ENCODE measurements at places on chromosomes 7 and 10.

- no peak for DNase-seq
Observed at GRCh38 chr7:98630149-98630548, 13.1 kb downstream of the NPTX2 start.

DNA sequence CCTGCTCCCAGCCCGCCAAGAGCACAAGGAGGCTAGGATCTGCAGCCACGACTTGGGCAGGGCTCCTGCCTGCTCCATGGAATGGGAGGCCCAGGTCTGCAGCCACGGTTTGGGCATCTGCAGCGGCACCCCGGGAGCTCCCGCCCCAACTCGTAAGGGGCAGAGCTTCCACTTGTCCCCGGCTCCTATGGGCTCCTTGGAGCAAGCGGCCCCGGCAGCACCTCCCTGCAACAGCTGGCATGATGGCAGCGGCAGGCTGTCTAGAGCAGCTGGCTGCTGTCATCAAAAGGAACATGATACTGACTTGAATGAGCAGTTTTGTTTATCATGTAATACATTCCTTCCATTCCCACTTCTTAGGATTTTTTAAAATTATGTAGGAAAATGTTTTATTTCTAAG is 684.0 kb upstream of the FOXK1 start:
- no peak for DNase-seq

DNA sequence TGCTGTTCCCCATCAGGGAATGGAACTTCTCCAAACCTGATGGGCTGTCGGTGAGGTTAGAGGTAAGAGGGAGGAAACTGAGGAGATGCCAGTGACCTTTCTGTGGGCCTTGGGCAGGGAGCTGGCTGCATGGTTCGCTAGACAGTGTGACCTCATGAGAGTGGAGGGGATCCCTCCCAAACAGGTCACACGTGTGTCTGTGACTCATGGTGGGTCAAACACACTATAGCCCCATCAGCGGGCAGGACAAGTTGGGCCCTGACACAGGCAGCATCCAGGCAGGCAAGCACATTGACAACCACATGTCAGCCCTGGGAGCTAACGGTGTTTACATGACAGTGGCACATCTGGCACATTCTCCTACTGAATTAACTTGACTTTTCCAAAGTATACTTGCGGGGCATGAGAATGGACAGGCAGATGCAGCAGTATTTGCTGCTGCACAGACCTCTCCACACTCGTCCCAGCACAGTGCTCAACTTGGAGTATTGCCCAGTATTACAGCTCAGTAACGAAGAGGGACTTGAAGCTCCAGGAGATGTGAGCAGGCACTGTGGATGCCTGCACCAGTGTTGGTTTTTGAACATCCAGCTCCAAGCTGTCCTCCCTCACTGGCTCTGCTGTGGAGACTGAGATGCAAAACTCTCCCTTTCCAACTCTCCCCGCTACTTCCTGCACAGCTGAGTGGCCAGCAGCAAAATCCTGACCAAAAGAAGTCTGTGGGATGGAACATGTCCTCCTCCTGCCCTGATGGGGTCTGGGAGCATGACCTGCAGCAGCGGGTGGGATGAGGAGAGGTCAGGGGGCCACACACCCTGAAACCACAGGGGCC is 199.6 kb downstream of the WDR37 start:
- DNase-seq, result no peak

- DNase-seq, result no peak
Observed at GRCh38 chr7:44111761-44112160, 7.6 kb downstream of the AEBP1 start.

- DNase-seq, result no peak
Observed at GRCh38 chr10:60073781-60074656, 167.7 kb upstream of the CCDC6 start.

GRCh38 chr7:25965405-25966123 is 186.4 kb upstream of the NFE2L3 start:
- DNase-seq, result no peak

DNA sequence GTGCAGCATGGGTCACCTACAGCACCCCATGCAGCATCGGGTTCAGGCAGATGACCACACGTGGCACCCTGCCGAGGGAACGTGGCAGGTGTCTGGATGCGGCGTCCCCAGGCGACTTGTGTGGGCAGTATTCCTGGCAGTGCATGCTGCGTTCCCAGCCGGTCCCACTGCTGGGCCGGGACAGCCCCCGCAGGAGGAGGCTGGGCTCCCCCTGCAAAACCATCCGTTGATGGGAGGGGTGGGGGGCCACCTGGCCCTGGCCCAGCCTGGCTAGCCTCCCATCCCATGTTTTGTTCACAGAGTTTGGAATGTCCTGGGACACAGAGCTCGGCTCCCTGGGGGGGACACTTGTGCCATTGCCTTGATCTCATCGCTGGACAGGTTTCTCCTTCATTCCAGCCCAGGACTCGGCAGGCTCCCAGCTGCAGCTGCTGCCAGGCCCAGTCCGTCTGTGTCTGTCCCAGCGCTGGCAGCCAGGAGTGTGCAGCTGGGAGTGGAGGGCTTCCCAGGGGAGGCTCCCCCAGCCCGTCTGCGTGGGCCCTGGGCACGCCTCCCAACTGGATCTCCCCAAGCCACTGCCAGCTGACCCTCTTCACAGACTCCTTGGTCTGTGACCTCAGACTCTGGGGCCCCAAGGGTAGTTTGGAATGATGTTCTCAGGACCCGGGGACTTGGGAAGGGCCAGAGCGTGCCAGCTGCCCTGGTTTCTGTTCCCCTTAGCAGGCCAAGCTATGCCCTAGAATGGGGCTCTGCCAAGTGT is 32.6 kb downstream of the TMEM270 start:
- no peak for DNase-seq

GRCh38 chr7:137895301-137896221 is 48.8 kb upstream of the DGKI start:
- DNase-seq, result no peak

DNA sequence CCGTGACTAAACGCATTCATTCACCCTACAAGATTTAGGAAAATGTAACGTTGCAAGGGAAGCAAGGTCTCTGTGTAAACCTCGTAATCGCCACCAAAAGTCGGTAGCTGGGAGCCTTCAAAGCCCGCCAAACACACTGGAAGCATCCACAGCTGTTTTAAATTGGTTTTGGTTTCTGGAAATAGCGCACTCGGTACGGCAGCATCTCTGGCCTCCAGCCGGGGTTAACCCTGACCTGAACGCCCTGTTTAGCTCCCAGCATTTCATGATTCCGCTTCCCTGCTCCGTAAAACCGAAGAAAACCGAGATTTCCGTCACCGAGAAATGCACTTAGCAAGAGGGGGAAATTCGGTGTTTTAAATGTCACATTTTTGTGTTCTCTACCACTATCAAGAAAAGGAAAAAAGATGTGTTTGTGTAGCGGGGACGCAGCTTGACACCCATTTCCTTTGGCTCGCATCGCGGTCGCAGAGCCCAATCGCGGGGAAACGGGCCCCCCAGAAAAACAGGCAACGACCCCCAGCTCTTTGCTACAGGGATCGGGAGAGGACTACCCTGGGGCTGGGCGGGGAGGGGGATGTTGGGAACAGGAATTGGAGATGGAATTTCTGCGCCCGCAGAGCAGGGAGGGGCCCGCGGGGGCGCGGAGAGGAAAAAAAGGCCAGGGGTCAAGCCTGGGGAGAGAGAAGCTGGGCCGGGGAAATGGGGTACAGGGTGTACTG is 646 bp downstream of the SGCE start:
- DNase-seq, result no peak

GRCh38 chr10:18164093-18164492 is 23.9 kb downstream of the CACNB2 start:
- no peak for DNase-seq

GRCh38 chr7:134870156-134870555 is 90.7 kb downstream of the CALD1 start:
- DNase-seq, result no peak

DNA sequence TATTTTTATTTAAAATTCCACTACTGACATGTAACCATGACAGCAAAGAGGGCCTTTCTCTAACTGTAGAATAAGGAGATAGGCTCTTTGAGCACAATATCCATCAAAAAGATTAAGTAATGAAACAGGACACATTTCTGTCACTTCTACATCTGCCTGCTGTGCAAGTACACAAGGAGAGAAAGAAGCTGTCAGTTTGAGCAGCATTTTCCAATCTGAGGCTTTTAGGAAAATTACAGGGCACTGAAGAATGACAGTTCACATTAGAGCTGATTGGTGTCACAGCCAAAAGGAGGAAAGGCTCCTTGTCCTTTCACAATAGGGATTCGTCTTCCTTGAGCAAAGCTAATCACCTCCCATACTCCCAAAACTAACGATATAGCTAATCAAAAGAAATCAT is 158.8 kb upstream of the TAC1 start:
- DNase-seq, result no peak

- DNase-seq, result no peak
Observed at GRCh38 chr7:13017333-13017857, 330.0 kb downstream of the ARL4A start.

DNA sequence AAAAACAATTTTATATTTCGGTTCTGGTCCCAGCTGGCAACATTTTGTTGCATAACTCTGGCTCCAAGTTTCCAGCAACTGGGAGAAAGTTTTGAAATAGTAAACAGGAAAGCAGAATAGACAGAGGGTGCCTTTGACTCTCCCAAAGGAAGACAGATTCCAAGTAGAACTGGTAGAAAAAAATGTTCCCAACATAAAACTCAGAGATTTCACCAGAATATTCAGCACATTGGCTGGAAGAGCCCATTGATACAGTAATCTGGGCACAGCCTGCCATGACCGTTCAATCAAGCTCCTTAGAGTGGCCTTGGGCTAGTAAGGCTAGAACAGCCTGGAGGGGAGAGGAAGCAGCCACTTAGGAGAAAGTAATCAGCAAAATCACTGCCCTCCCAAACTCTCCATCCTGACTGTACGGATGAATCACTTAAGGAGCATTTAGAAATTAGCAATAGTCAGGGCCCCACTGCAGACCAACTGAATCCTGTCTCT is 120.4 kb downstream of the CUBN start:
- no peak for DNase-seq

DNA sequence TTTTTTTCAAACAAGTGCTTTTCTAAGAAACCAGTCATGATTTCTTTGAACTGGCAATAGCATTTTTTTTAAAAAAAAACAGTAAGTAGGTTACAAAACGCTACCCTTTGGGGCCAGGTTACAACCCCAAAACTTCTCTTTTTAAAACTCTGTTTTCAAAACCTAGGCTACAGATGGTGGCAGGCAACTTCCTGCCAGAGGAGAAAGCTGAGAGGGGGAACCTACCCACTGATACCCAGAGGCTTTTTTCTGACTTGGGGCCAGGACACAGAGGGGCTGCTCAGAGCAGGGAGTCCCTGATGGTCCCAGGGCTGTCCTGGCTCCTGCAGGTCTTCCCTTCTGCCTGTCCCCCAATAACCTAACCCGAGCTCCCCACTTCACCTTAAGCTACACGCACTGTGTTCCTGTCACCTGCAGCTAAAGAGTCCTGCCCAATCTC is 6.9 kb downstream of the STN1 start:
- DNase-seq, result no peak

GRCh38 chr10:85250304-85250703 is 921.9 kb downstream of the CCSER2 start:
- no peak for DNase-seq

DNA sequence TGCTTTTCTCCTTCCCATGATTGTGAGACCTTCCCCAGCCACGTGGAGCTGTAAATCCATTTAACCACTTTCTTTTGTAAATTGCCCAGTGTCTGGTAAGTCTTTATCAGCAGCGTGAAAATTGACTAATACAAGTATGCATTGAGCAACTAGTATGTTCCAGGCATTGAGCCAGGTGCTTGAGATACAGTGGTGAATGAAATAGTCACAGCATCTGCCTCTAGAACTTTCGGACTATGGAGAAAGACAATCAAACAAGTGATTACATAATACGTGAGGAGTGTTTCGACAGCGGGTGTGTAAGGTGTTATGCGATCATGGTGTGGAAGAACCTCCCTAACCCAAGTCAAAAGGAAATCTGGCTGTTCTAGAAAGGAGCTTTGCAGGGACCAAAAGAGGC is 21.6 kb upstream of the NUP205 start:
- no peak for DNase-seq

- DNase-seq, result no peak
Observed at GRCh38 chr10:99521765-99522469, 10.8 kb upstream of the NKX2-3 start.

DNA sequence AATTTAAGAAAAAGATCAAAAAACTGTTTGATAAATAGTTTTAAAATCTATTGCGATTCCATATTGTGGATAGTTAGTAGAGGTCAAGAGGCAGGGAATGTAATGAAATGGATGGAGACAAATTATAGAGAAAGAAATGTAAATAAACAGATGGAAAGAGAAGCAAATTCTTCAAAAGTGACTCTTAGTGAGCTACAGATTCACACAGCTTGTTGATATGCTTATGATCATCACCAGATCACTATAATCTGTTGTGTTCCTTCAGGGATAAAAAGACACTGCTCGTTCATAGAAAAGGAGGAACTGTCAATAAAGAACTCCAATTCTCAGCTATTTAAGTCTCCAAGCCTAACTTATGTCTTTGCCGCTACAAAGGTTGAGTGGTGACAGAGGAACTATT is 251.4 kb upstream of the SEMA3C start:
- DNase-seq, result no peak

DNA sequence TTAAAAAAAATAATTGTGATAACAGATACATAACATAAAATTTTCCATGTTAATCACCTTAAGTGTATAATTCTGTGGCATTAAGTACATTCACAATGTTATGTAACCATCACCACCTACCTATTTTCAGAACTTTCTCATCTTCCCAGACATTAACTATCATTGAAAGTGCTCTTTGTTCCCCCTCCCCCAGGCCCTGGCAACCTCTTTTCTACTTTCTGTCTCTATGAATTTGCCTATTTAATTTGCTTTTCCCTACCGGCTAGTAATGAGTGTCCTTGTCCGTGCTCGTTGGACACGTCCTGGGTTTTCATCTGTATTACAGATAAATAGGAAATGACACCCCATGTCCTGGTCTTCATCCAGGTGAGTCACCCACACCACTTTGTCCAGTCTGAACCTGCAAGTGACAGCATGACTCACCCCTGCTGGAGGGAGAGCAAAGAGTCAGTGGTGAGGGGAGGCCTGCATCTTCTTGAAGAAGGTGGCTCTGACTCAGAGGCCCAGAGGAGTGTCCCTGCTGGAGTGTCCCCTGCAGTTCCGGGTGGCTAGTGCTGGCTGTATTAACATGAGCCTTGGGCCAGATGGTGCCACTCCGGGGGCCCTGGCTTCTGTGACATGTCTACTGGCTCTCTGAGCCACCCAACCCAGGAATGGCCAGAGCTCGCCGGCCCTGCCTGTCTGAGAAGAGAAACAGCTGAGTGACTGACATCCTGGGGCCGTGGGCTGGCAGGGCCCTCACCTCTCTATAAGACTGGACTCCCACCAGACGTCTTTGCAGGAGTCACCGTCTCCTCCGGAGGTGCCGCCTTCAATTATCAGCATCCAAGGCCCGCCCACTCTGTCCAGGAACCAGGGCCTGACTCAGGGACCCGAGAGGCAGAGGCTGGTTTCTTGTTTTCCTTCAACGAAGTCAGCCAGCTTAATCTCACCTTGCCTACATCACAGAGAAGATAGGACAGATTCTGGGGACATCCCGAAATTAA is 503.2 kb upstream of the MKI67 start:
- no peak for DNase-seq

GRCh38 chr7:124692425-124692824 is 73.2 kb downstream of the GPR37 start:
- no peak for DNase-seq

GRCh38 chr7:158810846-158811245 is 18.5 kb downstream of the ESYT2 start:
- DNase-seq, result no peak

GRCh38 chr10:78871796-78872195 is 197.0 kb upstream of the ZMIZ1 start:
- DNase-seq, result no peak

GRCh38 chr7:132045481-132045980 is 489.1 kb upstream of the PODXL start:
- DNase-seq, result no peak

All from glomerular endothelial cell (primary cell).